ENCODE measurements at places on chromosomes 13 and 19. TPM values are rescaled to one million over a fixed set of nuclear protein-coding genes. Genes with fewer than 3 reads are reported as not detected.
A peak's percentile ranks its signal among the peaks of the same experiment; 100 is the strongest.

Gene AMER2
- not detected for total RNA-seq

DNA sequence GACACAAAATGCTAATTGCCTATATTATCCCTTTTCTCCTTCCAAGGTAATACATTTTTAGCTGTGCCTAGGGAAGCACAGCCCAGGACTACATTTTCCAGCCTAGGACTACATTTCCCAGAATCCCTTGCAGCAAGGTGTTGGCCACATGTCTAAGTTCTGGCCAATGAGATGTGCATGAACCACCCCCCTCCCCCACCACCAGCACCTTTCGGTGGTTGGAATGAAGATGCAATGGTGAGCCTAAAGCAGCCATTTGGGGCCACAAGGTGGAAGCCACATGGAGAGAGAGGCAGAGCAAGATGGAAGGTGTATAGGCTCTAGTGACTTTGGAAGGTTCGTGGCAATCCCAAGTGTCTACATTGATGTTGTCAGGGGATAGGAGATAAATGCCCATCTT is 16.2 kb downstream of the UNC13A start:
- no peak overlapping the region for H3K4me3 ChIP-seq
- H3K27me3 ChIP-seq = peaks cover 15% of the 10 kb centered on the region
- no peaks in the 10 kb centered on the region for H3K4me1 ChIP-seq
- peak; percentile 39 for DNase-seq
- no peak overlapping the region for H3K27ac ChIP-seq
- no peaks in the 10 kb centered on the region for H3K36me3 ChIP-seq

Gene HAUS8
- total RNA-seq = 46.1 TPM

DNA sequence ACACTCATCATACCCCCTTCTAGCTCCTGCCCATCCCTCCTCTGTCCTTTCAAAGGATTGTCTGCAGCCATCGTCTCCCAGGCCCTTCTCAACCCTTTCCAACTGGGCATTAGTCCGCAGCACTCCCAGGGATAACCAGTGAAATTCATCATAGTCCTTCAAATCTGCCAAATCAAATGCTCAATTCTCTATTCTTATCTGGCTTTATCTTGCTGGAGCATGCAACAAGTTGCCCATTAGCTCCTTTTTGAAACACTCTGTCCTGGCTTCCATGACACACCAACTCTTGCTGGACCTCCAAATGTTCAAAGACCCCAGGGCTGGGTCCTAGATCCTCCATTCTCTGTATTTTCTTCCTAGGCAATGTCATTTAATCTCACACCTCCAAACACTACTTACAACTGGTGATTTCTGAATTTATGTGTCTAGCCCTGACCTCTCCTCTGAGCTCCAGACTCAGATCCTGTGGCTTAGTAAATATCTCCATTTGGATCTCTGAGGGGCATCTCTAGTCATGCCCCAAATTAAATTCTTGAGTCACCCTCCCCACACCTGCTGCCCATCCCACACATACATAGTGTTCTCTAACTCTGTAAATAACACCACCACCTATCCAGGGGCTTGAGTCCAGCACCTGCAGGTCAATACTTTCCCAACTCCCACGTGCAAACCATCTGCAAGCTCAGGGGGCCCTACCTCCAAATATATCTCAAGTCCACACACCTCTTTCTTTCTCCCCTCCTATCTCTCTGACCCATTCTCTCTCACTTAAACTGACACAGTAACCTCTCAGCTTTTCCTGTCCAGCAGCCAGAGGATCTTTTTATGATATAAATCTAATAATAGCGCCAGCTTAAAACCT is 9.1 kb upstream of the ANKRD10 start:
- H3K27ac ChIP-seq = no peak overlapping the region
- no peak overlapping the region for H3K4me3 ChIP-seq

DNA sequence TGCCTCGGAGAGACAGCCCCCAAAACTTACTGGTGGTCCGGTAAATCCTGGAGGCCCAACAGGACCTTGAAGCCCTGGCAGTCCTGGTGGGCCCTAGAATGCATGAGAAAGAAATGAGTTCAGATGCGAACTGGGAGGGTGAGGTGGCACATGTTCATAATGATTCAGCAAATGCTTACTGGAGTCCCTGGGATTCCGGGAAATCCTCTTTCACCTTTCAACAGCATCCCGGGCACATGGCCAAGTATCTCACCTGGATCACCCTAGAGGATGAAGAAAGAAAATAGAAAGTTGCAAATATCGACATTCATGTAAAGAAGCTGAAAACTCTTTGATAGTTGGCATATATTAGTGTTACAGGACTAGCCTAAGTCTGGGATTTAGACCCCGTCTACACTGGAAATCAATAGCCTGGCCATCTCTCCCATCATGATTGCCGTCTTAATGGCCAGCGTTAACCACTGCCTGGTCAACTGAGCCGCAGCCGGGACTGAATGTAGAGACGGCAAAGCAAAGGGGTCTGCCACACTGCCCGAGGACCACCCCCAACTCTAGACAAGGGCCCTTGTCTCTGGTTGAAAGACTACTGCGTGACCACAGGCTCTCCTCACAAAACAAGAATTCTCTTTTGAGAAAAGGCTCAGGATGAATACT is 96.9 kb downstream of the COL4A1 start:
- H3K4me1 ChIP-seq = no peaks in the 10 kb centered on the region
- no peak overlapping the region for H3K4me3 ChIP-seq
- no peak overlapping the region for H3K27ac ChIP-seq
- no peaks in the 10 kb centered on the region for H3K36me3 ChIP-seq

DNA sequence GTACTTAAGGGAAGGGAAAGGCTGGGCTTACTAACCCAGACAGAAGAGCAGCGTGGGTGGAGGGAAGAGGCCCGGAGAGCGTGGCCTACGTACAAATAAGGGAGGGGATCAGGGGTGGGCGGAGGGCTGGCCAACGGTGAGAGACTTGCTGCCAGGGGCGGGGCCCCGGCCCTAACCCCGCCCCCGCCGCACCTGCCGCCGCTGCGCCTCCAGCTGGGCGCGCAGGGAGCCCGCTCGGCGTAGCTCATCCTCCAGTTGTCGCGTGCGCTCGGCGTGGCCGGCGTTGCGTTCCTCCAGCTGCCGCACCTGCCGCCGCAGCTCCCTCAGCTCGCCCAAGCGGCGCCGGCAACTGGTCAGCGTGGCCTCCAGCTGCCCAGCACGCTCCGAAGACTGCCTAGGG is 5.7 kb downstream of the HOOK2 start:
- H3K36me3 ChIP-seq = no peaks in the 10 kb centered on the region
- peaks cover 6% of the 10 kb centered on the region for H3K4me1 ChIP-seq
- DNase-seq = no peak
- H3K4me3 ChIP-seq = no peak overlapping the region

Data from natural killer cell treated with Interleukin-12 subunit alpha and Interleukin-12 subunit beta and Interleukin-15 and Interleukin-18, amount 100 ng/mL, for 72 hours (primary cell).